Right forelimb (tissue), 1 donor: ENCODE measurements at places on chromosomes 13 and 19.
A peak's percentile ranks its signal among the peaks of the same experiment; 100 is the strongest.

GRCh38 chr13:22599156-22599555, 581.6 kb upstream of the SGCG start:
- no peak for DNase-seq

DNA sequence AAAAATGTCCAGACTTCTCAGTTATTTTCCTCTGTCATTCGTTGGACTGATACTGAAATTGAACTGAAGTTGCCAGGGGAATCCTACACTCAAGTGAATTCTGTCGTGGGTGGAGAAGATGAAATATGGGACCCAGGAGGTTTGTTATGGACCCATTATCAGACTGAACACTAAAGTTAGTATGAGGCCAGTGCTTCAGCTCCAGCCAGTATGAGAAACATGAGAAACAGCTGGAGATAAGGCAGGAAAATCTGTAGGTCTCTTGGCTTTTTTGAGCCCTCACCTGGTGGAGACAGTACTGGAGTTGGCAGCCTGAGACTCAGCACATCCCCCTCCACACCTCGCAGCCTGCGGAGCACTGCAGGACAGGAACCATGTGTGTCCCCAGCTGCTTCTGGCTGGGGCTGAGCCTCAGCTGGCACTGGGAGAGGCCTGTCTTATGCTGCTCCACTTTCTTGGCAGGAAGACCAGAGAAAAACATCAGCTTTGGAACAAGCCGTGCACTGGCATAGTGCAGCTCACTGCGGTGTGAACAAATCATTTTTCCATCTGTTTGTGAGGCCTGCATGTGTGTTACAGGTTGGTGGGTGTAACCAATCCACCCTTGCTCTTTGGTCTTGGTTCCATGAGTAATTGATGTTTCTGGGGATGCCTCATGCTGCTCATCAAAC, 641.0 kb downstream of the FGF9 start:
- peak; percentile 76 for DNase-seq

DNA sequence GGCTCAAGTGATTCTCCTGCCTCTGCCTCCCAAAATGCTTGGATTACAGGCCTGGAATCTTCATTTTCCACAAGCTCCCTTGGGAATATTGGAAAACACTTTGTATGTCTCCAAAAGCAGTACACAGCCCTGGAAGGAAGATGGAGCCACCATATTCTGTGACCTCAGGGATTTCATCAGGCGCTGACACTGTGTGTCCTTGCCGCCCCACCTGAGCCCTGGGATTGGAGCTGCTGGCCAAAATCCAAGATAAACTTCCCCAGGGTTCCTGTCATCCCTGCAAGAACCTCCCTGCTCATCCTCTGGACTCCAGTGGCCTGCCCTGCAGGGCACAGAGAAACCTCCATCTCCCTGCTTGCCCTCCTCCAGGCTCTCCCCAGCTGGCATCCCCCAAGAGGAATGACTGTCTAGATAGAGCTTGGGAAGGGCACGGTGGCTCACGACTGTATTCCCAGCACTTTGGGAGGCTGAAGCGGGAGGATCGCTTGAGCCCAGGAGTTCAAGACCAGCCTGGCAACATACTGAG, 1.3 kb upstream of the GNG7 start:
- DNase-seq = no peak

- DNase-seq = no peak
Measured at GRCh38 chr13:102839462-102839861, 6.4 kb upstream of the ERCC5 start.

DNA sequence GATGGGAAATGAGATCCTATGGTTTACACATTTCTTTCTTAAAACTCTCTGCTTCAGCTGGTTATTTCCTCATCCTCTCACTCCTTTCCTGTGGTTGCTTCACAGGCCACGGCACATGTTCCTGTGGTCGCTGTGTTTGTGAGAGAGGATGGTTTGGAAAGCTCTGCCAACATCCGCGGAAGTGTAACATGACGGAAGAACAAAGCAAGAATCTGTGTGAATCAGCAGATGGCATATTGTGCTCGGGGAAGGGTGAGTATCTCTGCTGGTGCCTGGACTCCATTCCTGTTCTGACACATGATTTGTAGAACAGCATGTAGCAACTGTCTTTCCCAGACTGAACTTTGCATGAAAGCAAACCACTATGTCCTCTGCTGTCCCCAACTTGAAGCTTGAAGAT, 254.2 kb downstream of the ITGBL1 start:
- DNase-seq = peak; percentile 44

GRCh38 chr13:28953714-28954418, 133.7 kb downstream of the MTUS2 start:
- DNase-seq = no peak

DNA sequence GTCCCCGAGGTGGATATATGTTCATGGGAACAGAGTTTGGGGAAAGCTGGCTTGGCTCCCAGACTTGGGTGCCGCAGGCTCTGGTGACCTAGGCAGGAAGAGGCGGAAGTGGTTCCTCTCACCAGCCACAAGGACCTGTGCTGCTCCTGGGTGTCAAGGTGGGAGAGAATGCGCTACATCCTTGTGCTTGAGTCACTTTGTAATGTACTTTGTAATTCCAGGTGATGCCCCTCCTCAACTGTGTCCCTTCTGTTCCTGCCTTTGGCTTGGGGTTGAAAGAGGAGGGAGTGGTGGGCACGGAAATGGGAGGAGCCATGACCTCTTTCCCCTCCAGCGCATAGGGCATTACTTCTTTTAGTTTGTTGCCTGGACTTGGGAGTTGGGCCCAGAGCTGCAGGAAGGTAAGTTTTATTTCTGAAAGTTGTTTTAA, 10.9 kb downstream of the GARRE1 start:
- DNase-seq = no peak

DNA sequence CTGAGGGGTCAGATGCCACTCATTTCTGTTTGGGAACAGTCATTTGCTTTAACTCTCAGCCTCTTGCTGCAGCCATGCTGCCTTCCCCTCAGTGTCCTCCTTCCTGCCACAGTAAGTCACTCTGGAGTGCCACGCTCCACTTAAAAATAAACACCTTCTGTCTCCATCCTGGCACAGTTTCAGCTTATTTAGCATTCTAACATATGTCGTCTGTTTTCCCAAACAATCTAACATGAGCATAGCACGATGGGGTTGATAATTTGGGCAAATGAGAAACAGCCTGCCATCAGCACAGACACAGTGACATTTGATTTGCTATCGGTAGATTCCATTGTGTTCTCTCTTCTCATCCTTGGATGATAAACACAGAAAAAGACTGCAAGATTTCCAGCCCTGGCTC, 768.6 kb downstream of the UQCRFS1 start:
- no peak for DNase-seq

GRCh38 chr19:7159105-7159933, 89.8 kb downstream of the ZNF557 start:
- DNase-seq = peak; percentile 64

DNA sequence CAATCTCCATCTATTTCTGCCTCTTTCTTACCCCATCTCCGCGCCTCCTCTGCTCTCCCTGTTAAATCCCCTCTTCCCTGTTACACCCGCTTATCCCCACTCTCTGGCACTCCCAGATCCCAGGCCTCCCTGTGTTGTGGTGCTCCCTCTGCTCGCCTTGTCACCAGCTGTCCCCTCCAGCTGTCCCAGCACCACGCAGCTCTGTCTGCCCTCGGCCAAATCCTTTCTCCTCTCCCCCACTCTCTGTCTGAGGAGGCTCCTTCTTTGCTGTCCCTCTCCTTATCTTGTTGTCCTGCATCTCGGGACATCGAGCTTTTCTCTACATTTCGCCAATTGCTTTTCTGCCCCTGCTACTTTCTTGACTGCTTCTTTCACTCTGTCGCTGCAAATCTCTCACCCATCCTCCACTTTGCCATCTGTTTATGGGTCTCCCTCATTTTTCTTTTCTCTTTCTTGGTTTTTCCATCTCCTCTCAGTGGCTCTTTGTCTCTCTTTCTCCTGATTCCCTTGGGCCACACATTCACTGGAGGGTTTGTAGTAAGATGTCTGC, 941 bp downstream of the ZNF160 start:
- DNase-seq = no peak

- DNase-seq = peak; percentile 92
Measured at GRCh38 chr19:17996826-17997316, 11.1 kb upstream of the ARRDC2 start.

DNA sequence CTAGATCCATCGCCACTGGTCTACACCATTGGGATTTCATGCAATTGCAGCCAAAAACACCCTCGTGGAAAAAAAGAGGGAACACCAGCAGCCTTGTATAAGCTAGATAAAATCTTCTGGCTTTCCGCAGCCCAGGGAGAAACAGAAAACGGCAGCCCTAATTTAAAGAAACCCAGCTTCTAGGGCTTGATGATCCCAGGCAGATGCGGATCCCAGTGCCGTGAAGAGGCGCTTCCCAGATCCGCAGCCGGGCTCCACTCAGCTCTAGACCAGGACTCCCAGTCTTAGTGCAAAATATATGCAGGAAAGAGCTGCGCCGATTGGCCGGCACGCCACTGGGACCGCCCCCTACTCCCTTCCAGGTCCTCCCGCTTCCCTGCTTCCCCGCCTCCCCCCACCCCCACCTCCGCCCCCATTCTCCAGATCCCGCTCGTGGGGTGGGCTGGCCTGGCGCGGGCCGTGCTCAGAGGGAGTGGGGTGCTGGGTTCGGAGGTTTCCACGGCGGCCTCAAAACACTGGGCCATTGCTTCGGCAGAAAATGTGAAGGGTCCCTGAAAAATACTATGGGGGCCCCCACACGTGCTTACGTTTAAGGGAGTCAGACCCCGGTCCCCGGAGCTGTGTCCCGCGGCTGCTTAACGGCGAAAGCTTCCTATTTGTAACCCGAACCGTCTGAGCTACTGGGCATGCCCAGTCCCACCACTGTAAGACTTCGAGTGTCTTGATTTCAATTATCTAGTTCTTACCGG, 63.1 kb downstream of the SERP2 start:
- DNase-seq = peak; percentile 97

DNA sequence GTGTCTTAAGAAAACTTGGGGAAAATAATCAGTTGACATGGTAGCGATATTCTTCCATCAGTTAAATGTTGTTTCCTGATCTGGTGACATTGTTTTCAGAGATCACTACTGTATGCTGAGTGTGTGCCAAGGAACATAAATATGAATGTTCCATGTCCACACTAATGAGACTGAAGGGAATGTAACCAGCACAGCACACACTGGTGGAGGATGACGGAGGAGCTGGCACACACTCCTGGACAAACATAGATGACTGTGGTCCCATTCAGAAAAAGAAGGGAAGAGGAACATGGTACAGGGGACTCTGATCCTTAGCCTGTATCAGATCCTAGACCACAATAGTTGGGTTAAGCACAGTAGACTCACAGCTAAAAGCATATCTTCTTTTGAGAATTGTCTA, 574.8 kb downstream of the MYO16 start:
- DNase-seq = no peak

GRCh38 chr19:5473646-5474045, 18.4 kb downstream of the ZNRF4 start:
- no peak for DNase-seq

DNA sequence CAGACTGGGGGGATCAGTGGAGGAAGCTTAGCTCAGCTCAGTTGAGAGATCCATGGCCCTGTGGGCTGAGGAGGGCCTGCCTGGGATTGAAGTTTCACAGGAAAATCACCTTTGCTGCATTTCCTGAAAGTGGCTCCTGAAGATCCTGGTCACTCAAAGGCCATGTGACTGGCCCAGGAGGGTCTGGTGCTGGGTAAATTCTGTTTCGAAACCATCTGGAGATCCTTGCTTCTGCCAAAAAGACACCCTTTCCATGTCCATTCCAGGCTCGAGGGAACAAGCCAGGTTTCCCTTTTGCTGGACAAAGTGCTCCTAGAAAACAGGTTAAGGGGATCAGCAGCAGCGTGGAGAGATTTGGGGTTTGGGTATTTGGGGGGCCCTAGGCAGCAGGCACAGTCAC, 293.3 kb downstream of the ZNF536 start:
- no peak for DNase-seq

GRCh38 chr13:31431722-31432137, 232.0 kb downstream of the B3GLCT start:
- DNase-seq = peak; percentile 70

DNA sequence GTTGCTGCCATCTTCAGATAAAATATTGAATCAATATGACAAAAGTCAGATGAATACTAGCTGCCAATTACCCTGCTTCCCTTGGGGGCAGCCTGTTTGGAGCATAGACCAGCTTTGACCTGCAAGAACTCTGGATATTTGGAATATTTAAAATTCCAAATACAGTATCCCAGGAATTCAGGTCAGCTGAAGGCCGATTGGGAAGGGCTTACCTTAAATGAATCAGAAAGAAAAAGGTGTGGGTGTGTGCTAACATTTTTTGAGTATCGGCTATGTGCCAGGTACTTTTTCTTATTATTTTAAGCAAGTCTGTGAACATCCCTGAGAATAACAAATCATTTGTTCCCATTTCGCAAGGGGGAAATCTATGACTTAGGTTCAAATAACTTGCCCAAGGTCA, 1.8 kb upstream of the RUBCNL start:
- no peak for DNase-seq

DNA sequence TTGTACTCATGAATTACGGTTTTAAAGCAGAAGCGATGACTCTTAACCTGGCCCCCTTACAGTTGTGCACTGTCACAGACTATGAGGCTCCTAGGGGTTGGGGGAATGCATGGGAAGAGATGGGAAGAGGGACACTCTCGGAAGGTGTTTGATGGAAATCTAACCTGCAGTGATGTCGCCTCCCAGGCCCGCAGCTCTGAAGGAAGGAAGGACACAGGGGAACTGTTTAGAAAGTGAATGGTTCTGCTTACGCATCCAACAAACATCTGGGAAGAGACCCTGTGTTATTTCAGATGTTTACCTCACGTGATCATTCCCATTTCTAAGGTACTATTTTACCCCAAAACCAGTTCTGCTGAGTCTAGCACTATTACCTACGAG, 48.0 kb upstream of the SLC7A9 start:
- no peak for DNase-seq

GRCh38 chr19:16459680-16460079, 12.1 kb downstream of the EPS15L1 start:
- DNase-seq = no peak

DNA sequence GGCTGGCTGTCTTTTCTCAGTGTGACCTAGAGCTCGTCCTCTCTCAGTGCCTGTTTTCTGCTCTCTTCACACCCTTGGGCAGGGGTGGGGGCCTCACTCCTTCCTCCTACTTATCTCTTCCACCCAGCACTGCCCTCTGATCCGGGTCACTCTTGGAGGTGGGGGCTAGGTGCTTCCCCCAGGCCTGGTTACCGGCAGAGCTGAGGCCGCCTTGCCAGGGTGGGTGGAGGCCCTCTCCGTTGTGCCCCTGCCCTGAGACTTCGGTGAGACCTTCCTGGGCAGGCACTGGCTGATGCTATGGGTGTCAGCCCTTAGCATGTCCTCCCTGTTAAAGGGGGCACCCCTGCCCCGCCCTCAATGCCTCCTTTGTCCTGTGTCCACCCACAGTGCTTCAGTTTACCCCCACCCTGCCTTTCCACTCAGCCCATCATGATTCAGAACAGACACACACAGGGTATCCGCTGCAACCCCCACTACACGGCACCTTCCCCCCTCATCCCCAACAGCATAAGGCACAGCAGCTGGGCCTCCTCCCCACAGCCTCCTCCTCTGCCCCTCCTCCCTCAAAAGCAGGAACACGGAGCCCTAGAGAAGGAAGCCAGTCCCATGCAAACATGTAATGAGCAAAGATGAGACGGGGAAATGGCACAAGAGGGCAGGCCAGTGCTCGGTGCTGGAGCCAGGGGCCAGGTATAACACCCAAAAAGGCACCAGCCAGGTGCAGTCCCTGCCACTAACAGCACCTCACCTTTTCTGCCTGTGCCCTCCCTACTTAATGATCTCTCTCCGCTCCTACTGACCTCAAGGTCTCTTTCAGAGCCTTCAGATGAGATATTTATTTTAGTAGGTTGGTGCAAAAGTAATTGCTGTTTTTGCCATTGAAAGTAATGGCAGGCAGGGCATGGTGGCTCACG, 9.8 kb downstream of the ZGLP1 start:
- DNase-seq = no peak

- no peak for DNase-seq
Measured at GRCh38 chr19:58558066-58558622, at the start of gene UBE2M. Gene UBE2M, minus strand, starts transcription at chr19:58558611. Its CDS starts 230 bp downstream, at chr19:58558381.
